CD4-positive, alpha-beta T cell treated with Interleukin-15 for 1 hour (primary cell): ENCODE measurements at places on chromosomes 1 and 21.

- no peak for DNase-seq
These were observed 5.6 kb downstream of the TMEM54 start for GRCh38 chr1:32895325-32896215.

GRCh38 chr1:110210604-110211495 lies 736 bp downstream of the KCNC4 start:
- peak; percentile 57 for DNase-seq

DNA sequence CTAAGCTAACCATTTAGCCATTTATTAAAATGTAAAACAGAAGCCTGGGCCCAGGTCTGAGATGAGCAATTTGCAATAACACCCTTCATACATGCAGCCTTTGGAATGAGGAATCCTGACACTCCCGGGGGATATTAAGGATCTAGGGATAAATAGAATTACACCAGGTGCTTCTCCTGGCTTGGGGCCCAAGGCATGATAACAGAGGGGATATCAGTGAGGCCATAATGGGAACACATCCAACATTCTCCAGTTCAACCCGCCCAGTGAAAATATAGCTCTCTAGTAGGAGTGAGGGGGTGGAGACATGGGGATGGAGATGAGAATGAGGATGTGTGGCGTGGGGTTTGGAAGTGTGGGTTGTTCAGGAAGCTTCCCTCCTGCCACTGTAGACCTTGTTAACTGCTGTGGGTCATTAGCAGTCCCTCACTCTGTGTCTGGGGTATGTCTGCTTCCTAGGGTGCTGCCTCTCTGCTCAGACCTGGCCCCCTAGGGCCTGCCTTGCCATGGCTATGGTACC lies 57.9 kb upstream of the KANK4 start:
- no peak for DNase-seq

- DNase-seq = no peak
These were observed 65.7 kb upstream of the BACE2 start for GRCh38 chr21:41102281-41102680.

- DNase-seq = no peak
These were observed 167.2 kb upstream of the ATP1B1 start for GRCh38 chr1:168939110-168939946.

GRCh38 chr1:218772575-218772974 lies 401.1 kb upstream of the LYPLAL1 start:
- no peak for DNase-seq

- DNase-seq = no peak
These were observed 54.2 kb downstream of the PDE4B start for GRCh38 chr1:65846866-65847265.

- peak; percentile 37 for DNase-seq
These were observed 19.7 kb upstream of the FASLG start for GRCh38 chr1:172638885-172639831.

DNA sequence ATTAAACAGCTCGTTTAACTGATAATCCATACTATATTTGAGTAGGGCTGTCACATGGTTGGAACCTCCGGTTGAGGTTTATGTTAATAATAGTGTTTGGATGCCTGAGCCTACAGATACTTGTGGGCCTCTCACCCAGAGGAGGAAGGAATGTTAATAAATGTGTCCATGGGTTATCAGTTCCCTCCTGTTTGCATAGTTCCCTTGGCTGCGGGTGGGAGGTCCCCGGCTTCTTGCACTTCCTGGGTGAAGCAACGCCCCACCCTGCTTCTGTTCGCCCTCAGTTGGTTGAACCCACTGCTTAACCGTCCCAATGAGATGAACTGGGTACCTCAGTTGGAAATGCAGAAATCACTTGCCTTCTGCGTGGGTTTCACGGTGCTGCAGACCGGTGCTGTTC lies 23.6 kb upstream of the GBP1 start:
- DNase-seq = no peak

GRCh38 chr1:240138867-240139266 lies 47.2 kb downstream of the FMN2 start:
- no peak for DNase-seq
